ENCODE measurements at places on chromosomes 13 and 19. TPM values are rescaled to one million over a fixed set of nuclear protein-coding genes. Genes with fewer than 3 reads are reported as not detected.

- no peak for DNase-seq
Observed at GRCh38 chr13:47901441-47901840, 99.6 kb downstream of the SUCLA2 start.

- no peak for DNase-seq
Observed at GRCh38 chr19:45446295-45446694, 21.5 kb upstream of the FOSB start.

The SEMA6B gene
- 0.08 TPM for total RNA-seq

- no peak for DNase-seq
Observed at GRCh38 chr19:34664168-34664567, 12.8 kb downstream of the SCGB2B2 start.

DNA sequence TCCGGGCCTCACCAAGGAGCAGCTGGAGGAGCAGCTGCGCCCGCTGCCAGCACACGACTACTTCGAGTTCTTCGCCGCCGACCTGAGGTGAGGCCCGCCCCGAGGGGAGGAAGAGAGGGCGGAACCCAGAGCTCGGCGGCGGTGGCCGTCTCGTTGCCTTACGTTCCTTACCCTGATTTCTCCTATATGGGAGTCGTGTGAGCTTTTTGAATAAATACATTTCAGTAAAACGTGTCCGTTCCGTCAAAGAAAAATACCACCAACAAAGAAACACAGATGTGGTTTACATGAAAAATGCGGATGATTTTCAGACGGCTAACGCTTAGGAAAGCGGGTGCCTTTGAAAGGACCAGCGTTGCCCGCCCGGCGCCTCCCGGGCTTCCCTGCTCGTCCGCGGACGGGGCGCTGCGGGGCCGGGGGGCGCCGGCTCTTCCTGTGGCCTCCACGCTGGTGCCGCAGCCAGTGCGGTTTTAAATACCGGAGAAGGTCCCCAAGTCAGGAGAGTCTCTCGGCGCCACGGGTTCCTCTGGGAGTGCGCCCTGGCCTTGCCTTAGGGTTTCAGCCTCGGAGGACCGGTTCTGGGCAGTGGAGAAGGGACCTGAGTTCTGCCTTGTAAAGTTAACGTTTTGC lies 755 bp downstream of the UPF3A start:
- DNase-seq: peak; percentile 62

DNA sequence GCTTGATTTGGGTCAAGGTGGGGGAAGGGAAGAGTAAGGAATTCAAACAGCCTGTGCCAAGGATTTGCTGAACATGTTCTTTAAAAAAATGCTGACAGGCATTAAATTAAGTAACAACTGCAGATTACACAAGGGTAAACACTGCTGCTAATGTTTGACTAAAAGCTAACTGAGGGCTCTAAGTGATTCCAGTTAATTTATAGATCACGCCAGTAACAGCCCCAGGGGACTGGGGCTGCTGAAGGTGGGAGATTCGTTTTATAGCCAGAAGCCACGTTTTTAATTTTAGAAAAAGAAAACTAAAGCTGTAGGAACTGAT lies 321.7 kb downstream of the DLEU7 start:
- DNase-seq: no peak

DNA sequence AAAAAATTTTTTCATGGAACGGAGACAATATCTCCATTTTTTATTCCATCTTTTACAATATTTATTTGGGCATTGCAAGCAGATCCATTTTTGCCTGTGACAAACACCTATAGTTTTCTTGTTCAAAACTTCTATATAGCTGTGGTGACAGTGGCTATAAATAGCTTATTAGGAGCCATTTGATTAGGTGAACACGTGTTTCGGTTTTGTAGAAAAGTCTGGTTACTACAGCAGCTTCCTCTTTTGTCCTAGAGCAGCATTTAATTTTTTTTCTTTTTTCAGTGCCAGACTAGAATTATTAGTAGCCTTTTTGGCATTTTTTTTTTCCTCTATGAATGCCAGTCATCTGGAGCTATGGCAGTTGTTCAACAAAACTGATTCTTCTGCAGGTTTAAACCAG lies 123.5 kb downstream of the RXFP2 start:
- no peak for DNase-seq
